ENCODE measurements at places on chromosomes 2 and 18.
A peak's percentile ranks its signal among the peaks of the same experiment; 100 is the strongest.

DNA sequence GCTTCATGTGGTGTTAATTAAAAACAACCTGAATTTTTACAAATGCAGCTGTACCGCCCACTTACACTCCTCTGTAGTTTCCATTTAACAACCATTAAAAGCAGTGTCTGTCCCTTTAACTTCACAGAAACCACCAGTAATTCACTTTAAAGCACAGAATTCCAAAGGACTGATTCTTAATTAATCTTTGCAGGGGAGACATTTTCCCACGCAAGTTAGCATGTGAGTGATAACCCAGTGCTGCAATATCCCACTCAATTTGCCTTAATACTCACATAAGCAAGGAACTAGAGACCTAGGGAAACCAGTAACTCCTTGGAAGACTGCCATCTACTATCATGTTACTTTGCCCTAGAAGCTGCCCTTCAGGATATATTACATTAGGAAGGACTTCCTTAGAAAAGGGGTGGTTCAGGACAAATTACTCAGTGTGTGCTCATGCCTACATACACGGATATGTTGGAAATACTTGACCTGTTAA is 102.3 kb downstream of the OSR1 start:
- no peak overlapping the region for H3K4me3 ChIP-seq
- H3K36me3 ChIP-seq, result no peaks in the 10 kb centered on the region
- H3K4me1 ChIP-seq, result no peaks in the 10 kb centered on the region
- no peak overlapping the region for H3K27ac ChIP-seq
- DNase-seq, result no peak

DNA sequence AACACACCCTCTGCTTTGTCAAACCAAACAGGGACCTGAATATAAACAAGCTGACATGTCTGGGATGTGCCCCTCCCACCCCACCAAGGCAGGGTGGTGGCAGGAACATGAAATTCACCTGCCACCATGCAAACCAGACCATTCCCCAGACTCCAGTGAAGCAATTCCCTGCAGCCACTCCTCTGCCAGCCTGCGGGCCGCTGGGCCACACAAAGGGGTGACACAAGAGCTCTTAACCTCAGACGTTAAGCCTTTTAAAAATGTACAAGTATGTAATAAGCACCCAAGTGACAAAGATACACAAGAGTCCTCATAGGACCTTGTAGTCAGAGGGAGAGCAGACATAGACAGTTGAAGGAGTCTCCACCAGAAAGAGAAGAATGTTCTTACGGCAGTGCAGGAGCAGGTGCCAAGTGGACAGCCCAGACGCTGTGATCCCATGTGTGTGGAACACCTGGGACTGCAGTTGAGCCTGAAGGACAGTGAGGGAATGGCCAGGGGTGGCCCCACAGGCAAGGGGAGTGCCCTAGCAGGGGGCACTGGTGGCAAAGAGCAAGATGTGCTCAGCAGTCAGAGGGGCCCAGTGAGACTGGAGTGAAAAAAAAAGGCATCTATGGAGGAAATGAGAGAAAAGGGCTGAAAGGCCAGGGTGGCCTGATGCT is 36.9 kb downstream of the CRACDL start:
- H3K27me3 ChIP-seq, result no peaks in the 10 kb centered on the region
- no peak overlapping the region for H3K4me3 ChIP-seq
- DNase-seq, result no peak
- H3K27ac ChIP-seq, result no peak overlapping the region

- no peak overlapping the region for H3K4me3 ChIP-seq
- DNase-seq, result no peak
Observed at GRCh38 chr18:76323891-76324290, 171.2 kb downstream of the ZNF516 start.

GRCh38 chr2:71503837-71504236 is 50.5 kb downstream of the DYSF start:
- H3K36me3 ChIP-seq, result no peaks in the 10 kb centered on the region
- H3K27ac ChIP-seq, result no peak overlapping the region
- no peaks in the 10 kb centered on the region for H3K27me3 ChIP-seq
- no peak for DNase-seq

GRCh38 chr2:231036131-231036530 is 1.2 kb upstream of the C2orf72 start:
- no peak overlapping the region for H3K4me3 ChIP-seq
- peaks cover 49% of the 10 kb centered on the region for H3K4me1 ChIP-seq
- no peaks in the 10 kb centered on the region for H3K36me3 ChIP-seq
- H3K27ac ChIP-seq, result no peak overlapping the region
- DNase-seq, result no peak
- H3K27me3 ChIP-seq, result peaks cover 49% of the 10 kb centered on the region

GRCh38 chr2:39834426-39834825 is 55.4 kb upstream of the THUMPD2 start:
- H3K36me3 ChIP-seq, result no peaks in the 10 kb centered on the region
- no peak overlapping the region for H3K27ac ChIP-seq
- DNase-seq, result no peak
- H3K4me3 ChIP-seq, result no peak overlapping the region
- H3K27me3 ChIP-seq, result no peaks in the 10 kb centered on the region
- H3K4me1 ChIP-seq, result no peaks in the 10 kb centered on the region

- H3K27me3 ChIP-seq, result no peaks in the 10 kb centered on the region
- H3K4me3 ChIP-seq, result no peak overlapping the region
- H3K27ac ChIP-seq, result no peak overlapping the region
- no peaks in the 10 kb centered on the region for H3K4me1 ChIP-seq
- no peak for DNase-seq
Observed at GRCh38 chr2:118697781-118698180, 149.7 kb downstream of the EN1 start.

- no peak for DNase-seq
- no peak overlapping the region for H3K27ac ChIP-seq
- no peak overlapping the region for H3K4me3 ChIP-seq
- H3K27me3 ChIP-seq, result no peaks in the 10 kb centered on the region
- no peaks in the 10 kb centered on the region for H3K36me3 ChIP-seq
- no peaks in the 10 kb centered on the region for H3K4me1 ChIP-seq
Observed at GRCh38 chr2:179031731-179032408, 18.1 kb downstream of the CCDC141 start.

DNA sequence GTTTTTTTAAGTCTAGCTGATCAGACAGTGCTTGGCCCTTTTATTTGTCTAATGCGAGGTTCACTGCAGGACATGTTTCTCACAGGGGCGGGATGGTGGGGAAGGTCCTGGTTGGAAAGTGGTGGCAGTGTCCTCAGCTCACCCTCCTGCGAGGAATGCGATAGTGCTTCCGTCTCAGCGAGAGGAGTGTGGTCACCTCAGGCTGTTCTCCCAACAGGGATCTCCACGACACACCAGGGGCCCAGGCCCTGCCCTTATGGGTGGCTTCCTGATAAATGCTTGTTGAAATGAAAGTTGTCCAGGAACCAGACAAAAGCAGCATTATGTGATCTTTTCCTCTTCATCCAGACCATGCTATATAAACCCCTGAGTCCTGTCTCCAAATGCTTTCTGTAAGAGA is 70.1 kb downstream of the BOLA3 start:
- no peak for DNase-seq
- H3K4me1 ChIP-seq, result no peaks in the 10 kb centered on the region
- no peak overlapping the region for H3K27ac ChIP-seq
- H3K36me3 ChIP-seq, result no peaks in the 10 kb centered on the region
- H3K4me3 ChIP-seq, result no peak overlapping the region
- H3K27me3 ChIP-seq, result no peaks in the 10 kb centered on the region

- no peak for DNase-seq
- no peaks in the 10 kb centered on the region for H3K4me1 ChIP-seq
- H3K4me3 ChIP-seq, result no peak overlapping the region
- no peaks in the 10 kb centered on the region for H3K27me3 ChIP-seq
- H3K36me3 ChIP-seq, result no peaks in the 10 kb centered on the region
- H3K27ac ChIP-seq, result no peak overlapping the region
Observed at GRCh38 chr2:117771969-117772630, 42.4 kb upstream of the DDX18 start.

- H3K4me3 ChIP-seq, result no peak overlapping the region
- no peaks in the 10 kb centered on the region for H3K27me3 ChIP-seq
- H3K4me1 ChIP-seq, result peaks cover 40% of the 10 kb centered on the region
Observed at GRCh38 chr2:46336283-46336959, 39.2 kb downstream of the EPAS1 start.

DNA sequence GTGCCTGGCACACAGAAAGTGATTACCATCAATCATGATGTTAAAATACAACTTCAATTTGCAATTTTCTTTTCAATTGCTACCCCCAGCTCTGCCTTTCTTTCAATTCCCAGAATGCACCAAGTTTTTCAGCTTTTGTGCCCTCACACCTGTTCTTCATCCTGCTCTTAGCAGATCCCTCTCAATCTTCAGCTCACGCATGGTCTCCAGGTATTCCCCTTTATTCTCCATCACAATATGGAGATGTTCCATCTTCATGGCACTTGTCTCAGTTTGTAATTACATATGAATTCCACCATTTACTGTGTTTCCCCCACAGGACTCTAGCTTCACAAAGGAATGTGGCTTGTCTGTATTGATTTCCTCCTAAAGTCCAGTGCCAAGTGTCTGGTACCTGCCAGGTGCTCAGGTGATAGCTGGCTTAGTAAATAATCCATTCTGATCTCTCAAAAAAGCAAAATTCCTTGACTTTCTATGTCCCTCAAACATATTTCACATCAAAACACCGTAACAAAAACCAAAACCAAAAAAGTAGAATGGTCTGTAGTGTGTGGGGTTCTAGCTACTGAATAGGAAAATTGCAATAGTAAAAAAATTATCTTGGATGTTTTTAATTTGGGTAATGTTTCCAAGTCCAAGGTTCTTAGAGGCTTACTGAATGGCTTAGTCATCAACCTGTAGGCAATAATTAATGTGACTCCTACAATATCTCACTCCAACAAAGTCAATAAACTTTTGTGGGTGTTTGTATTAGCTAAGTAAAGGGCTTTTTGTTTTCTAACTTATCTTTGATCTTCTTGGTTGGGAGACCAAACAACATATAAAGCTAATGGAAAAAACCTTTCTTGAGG is 2.9 kb upstream of the INSIG2 start:
- H3K27ac ChIP-seq, result no peak overlapping the region
- no peak for DNase-seq
- H3K4me1 ChIP-seq, result no peaks in the 10 kb centered on the region
- no peaks in the 10 kb centered on the region for H3K27me3 ChIP-seq
- H3K4me3 ChIP-seq, result no peak overlapping the region
- no peaks in the 10 kb centered on the region for H3K36me3 ChIP-seq

GRCh38 chr18:11310476-11311086 is 161.2 kb upstream of the PIEZO2 start:
- H3K36me3 ChIP-seq, result no peaks in the 10 kb centered on the region
- no peak overlapping the region for H3K4me3 ChIP-seq
- DNase-seq, result peak; percentile 17
- no peaks in the 10 kb centered on the region for H3K4me1 ChIP-seq
- no peaks in the 10 kb centered on the region for H3K27me3 ChIP-seq

DNA sequence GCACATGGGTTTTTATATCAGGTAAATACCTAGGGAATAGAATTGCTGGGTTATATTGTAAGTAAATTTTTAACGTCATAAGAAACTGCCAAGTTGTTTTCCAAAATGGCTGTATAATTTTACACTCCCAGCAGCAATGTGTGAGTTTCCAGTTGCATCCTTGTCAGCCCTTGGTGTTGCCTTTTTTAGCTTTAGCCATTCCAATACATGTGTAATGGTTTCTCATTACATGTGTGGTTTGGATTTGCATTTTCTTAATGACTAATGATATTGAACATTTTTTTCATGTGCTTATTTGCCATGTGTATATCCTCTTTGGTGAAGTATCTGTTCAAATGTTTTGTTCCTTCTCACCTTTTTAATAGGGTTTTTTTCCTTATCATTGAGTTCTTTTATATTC is 70.8 kb downstream of the ABI2 start:
- no peak overlapping the region for H3K27ac ChIP-seq
- no peaks in the 10 kb centered on the region for H3K27me3 ChIP-seq
- no peaks in the 10 kb centered on the region for H3K4me1 ChIP-seq
- no peak overlapping the region for H3K4me3 ChIP-seq
- no peaks in the 10 kb centered on the region for H3K36me3 ChIP-seq

DNA sequence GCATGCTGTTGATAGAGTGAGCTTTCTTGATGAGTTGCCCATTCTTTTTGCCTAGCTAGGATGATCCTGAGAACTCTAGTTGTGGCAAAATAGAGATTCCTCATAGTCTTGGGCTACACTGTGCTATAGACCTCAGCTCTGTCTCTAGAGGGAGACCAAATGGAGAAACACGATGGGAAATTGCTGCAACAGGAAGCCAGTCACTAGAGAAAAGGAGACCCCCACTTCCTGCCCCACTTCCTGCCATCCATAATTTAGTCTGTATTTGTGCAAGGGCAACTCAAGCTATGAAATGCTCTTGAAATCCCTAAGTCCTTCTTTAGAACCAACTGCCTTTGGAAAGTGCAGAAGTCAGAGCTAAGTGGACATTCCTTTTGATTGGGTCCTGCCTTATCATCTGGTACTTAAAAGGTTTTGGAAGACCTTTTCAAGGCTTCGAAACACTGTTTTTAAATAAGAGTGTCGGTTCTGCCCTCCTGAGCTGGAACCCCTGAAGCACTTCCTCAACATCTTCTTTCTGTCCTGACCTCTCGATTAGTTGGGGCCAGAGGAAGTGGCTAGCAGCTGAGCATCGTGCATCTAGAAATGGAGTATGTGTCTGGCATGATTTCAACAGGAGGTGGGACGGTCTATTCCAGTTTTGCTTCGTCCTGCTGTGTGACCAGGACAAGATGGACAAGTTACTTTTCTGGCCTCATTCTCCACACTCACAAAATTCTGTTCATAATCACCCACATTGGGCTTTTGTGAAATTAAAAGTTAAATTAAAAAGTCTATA is 8.6 kb upstream of the KCNE4 start:
- no peak overlapping the region for H3K27ac ChIP-seq
- H3K36me3 ChIP-seq, result no peaks in the 10 kb centered on the region
- H3K4me1 ChIP-seq, result peaks cover 17% of the 10 kb centered on the region
- no peaks in the 10 kb centered on the region for H3K27me3 ChIP-seq

DNA sequence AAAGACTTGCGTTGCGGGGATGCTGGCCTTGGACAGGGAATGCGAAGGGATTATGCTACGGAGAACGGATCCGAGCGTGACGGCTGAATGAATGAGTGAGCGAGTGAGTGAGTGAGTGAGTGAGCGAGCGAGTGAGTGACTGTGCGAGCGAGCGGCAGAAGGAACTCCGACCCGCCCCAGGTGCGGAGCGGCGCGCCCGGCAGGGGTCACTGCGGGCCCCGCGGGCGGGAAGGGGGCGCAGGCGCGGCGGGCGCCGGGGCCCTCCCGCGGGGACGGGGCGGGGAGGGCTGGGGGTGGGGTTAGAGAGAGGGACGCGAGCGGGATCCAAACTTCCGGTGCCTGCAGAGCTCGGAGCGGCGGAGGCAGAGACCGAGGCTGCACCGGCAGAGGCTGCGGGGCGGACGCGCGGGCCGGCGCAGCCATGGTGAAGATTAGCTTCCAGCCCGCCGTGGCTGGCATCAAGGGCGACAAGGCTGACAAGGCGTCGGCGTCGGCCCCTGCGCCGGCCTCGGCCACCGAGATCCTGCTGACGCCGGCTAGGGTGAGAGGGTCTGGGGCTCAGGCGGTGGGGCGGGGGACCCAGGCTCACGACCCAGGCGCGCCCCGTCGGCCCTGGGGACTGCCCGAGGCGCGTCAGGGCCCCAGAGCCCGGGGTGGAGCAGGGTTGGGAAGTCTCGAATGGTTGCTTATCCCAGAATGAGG is at the start of gene ITM2C:
TSS of gene ITM2C (plus strand) at position 338 of the 702 bp plus-strand sequence. CDS start at position 422, 84 bp downstream.
- peak within 1 kb of the TSS; percentile 84 for H3K4me3 ChIP-seq
- H3K36me3 ChIP-seq, result no peaks in the 10 kb centered on the region
- DNase-seq, result peak; percentile 89

Measured in transverse colon (tissue), 4 donors.